Stimulated activated naive CD4-positive, alpha-beta T cell (primary cell): ENCODE measurements at places on chromosomes 16 and 17.

- DNase-seq = no peak
Observed at GRCh38 chr16:262121-262745, 13.5 kb downstream of the RGS11 start.

GRCh38 chr16:56673921-56674320, 4.3 kb downstream of the MT1H start:
- no peak for DNase-seq

GRCh38 chr16:88569614-88569984, 604 bp upstream of the ZC3H18 start:
- DNase-seq = no peak

GRCh38 chr17:77609553-77610517, 348.7 kb upstream of the TNRC6C start:
- peak; percentile 76 for DNase-seq

DNA sequence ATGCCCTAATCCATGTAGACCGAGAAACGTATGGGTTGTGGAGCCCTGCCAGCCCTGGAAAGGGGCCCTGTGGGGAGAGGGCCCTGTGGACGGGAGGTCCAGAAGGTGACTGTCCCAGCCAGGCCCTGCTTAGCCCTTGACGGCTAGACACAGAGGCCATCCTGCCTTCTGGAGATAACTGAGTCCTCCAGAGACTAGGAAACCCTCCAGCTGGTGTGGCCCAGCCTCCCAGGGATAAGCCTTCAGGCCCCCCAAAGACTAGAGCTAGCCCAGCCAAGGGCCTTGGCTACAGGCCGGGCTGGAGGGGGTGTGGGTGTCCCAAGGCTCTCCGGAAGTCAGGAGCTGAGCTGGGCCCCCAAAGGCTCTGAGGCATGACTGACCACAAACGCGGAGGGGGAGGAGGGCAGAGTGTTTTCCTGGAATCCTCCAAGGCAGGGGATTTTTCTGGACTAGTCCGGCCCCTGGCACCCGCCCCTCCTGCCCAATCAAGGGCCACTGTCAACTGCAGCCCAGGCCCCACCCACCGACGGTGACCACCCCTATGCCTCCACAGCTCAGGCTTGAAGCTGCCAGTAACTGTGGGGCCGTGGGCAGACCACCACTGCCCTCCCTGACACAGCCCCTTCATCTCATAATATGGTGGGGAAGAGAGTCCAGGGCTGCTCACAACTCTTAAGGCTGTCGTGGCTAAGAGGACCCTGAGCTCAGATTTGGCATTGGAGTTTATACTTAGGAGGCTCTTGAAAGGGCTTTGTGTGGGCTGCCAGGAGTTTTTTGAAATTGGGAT, 885 bp upstream of the VASN start:
- DNase-seq = no peak

DNA sequence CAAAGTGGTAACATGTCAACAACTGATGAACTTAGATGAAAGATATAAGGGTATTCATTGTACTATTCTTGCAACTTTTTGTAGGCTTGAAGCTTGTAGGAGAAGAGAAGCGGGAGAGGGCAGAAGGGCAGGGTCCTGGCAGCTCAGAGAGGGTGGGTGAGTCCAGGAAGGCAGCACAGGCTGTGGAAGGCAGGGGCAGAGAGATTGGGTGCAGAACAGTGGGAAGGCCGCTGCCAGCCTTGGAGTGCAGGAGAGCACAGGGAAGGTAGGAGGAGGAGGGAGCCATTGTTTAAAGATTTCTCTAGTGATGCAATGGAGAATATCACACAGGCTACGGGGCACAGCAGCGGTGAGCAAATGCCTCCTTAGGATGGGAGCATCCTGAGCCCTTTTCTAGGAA, 104.3 kb downstream of the N4BP1 start:
- DNase-seq = no peak

GRCh38 chr17:74632617-74633016, 9.1 kb upstream of the CD300E start:
- no peak for DNase-seq

DNA sequence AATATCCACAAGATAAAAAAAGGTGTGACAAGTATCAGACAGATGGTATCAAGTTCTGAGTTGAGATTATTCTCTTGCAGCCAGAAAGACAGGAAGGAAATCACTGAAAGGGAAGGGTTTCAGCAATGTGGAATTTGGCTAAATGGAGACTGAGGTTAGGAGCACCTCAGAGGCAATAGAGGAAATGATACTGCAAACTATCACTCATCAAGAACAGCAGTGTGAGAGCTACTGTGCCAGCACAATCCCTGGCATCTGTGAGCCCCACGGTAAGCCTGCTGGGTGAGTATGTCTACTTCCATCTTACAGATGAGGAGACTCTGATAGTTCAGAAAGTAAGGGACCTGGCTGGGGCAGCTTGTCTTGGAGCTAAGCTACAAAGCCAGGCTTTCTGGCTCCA, 162.0 kb downstream of the SALL1 start:
- DNase-seq = no peak

DNA sequence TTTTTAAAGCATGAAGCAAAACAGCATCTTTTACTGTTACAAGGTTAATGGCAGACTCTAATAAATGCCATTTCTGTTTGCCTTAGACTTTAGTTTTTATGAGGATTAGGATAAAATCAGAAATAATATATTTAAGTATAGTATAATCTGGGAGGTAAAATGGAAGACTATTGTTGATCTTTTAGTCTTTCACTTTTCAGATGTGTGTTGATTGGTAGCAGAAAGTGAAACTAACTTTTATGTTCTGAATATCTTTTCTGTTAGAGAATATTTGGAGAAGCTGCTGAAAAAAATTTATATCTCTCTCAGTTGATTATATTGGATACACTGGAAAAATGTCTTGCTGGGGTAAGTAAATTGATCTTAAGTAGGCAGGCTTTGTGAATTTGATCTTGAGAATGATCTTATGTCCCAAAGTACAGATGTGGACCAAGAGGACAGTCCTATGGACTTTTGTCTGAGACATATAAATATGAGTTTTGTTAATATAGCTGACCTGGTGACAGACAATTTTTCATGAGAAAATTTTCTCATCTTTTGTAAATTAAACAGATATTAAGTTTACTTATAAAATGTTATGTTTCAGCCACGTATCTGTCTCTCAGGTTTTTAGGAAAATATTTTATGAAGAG, 64.1 kb downstream of the NF1 start:
- peak; percentile 39 for DNase-seq

- no peak for DNase-seq
Observed at GRCh38 chr16:69784586-69784985, 22.5 kb downstream of the WWP2 start.

- no peak for DNase-seq
Observed at GRCh38 chr17:9408868-9409829, 166.5 kb downstream of the STX8 start.

DNA sequence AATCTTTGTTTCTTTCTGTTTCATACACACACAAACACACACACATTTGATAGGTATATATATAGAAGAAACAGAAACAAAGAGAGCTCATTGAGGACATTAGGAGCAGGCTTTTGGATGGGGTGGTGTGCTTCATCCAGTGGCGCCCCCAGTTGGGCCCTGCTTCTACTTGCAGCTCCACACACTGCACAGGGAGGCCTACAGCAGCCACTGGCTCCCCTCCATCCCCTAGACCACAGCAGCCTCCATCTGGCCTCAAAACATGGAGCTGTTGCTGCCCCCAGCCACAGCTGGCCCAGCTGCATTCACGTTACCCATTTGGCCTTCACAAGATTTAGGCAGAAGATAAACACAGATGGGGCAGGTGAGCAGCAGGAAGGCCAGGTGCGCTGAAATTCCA, 33.1 kb upstream of the NF1 start:
- DNase-seq = no peak

DNA sequence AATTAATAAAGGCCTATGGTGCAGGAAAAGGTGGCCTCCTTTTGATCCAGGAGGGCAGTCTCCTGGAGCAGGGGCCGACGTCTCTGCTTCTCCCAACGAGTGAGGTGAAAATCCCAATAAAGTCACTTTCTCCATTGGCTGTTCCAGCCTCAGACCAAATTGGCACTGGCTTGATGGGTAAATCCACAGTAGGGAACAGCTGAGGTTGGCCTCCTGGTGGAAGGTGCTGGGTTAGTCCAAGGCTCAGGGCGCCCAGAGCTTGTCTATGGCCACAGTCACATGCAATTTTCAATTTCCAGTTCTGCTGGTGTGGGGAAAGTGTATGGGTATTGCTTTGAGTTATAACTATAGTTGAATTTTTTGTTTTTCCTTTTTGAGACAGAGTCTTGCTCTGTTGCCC, 79.0 kb downstream of the NETO2 start:
- no peak for DNase-seq

DNA sequence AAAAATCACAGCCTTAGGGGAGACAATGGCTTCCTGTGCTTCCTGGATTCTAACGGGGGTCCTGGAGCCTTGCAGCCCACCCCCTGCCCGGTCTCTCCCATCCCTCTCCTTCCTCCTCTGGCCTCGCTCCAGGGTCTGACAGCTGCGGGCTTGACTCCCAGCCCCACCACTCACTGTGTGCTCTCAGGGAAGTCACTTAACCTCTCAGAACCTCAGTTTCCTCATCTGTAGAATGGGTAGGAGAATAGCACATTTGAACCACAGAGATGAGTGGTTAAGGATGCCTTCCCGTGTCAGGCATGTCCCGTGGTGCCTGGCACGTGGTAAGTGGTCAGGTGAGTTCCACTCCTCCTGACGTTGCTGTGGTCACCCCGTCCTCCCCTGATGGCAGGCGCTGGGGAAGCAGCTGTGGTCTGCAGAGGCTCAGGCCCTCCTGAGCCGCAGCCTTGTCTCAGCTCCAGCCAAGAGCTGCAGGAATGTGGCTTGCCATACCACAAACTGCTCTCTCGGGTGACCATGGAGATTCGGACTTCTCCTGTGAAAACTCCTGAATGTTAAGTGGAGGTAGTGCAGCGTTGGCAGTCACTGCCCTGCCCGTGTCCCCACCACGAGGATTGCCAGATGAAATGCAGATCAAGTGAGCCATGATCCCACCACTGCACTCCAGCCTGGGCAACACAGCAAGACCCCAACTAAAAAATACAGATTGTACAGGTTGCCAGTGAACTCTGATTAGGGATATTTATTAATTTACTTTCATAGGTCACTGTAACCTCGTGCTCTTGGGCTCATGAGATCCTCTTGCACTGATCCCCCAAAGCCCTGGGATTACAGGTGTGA, 85.7 kb downstream of the NT5M start:
- no peak for DNase-seq

DNA sequence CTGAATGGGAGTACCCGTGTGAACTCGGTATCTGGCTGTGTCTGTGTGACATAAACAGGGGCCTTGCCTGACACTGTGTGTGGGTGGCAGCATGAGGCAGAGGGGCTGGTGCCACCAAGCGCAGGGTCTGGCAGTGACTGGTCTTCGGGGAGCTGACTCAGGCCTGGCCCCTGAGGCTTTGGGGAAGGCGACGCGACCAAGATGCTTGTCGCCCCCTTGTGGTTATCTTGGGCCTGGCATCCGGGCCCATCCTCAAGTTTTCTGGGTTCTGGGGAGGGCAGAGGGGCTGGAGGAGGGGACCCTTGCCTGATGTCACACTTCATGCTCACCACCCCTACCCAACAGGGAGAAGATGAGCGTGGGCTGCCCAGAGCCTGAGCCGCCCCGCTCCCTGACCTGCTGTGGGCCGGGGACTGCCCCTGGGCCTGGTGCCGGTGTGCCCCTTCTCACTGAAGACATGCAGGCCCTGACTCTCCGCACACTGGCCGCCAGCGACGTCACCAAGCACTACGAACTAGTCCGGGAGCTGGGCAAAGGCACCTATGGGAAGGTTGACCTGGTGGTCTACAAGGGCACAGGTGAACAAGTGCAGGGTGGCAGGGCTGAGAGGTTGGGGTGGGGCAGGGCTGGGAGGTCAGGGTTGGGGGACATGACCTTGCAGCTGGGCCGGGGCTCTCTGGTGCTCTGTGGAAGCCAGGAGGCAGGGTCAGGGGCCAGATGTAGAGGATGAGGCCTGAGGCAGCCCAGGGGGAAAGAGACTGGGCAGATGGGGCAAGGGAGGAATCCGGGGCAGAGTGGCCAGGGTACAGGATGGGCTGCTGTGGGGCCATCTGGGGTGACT, 24.9 kb downstream of the SBK1 start:
- peak; percentile 60 for DNase-seq

GRCh38 chr16:10590342-10590741, 9.9 kb upstream of the EMP2 start:
- DNase-seq = no peak

DNA sequence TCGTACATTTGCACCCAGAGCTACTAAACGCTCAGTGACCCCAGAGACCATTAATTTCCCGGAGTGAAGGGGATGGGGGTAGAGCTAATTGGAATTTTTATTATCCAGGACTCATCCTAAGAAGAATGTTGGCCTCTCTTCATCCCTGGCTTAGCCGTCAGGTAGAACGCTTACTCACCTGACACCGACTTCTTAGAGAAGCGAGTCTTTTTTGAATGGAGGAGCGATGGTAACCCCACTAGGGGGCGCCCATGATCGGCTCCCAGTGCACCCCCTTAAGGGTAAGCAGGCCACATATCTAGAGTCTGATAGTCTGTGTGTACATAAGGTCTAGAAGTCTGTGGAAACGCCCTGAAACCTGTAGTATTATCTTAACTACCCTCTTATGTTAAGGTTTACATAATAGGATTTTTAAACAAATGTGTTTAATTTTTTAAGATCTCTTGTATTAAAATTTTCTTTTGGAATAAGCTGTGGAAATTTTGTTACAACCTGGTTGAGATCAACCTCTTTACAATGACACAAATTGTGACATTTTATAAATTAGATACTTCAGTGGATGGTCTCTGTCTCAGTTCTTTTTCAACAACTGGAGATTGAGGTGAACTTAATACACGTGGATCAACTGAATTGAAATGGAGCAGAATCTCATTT, 229.8 kb downstream of the CPPED1 start:
- no peak for DNase-seq

DNA sequence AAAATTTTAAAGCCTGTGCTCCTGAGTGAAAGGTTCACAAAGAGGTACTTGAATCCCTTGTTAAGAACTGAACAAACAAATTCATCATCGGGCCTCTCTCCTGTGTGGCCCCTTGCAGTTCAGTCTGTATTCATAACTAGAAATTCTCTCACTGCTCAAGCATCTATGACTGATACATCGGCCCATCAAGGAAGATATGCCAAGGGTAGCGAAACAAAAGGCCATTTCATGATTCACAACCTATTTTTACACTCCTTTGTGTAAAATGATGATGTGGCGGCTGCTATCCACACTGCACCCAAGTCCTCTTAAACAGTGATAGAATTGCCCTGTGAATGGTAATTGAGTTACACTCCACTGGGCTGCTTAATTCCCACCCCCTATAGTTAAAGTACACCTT, 204.6 kb downstream of the STX8 start:
- no peak for DNase-seq
